Endodermal cell (in vitro differentiated cells): ENCODE measurements at places on chromosomes 13 and 19. TPM values are rescaled to one million over a fixed set of nuclear protein-coding genes. Genes with fewer than 3 reads are reported as not detected.

MTUS2 gene
- total RNA-seq, result 1.3 to 1.9 TPM (median 1.9 TPM) in 3 replicates

GPR12 gene
- total RNA-seq, result not detected in 3 replicates

MTMR6 gene
- 6.3 and 7.3 TPM in 2 replicates for total RNA-seq

CEACAM3 gene
- not detected in 3 replicates for total RNA-seq

ADM5 gene
- 7.6 and 7.7 TPM in 2 replicates for total RNA-seq

MATK gene
- 5.2 to 6.7 TPM (median 5.7 TPM) in 3 replicates for total RNA-seq

C19orf33 gene
- total RNA-seq, result 2.9 to 3.6 TPM (median 3.4 TPM) in 3 replicates

DACT3 gene
- 0.15 to 1.2 TPM (median 0.50 TPM) in 3 replicates for total RNA-seq

FFAR3 gene
- not detected in 2 replicates for total RNA-seq

MYO1F gene
- total RNA-seq, result 0.56 and 0.57 TPM in 2 replicates

FLT1 gene
- total RNA-seq, result 3.2 to 5.1 TPM (median 3.5 TPM) in 3 replicates

ACTMAP gene
- total RNA-seq, result 24.2 and 26.0 TPM in 2 replicates

CADM4 gene
- total RNA-seq, result 12.5 to 19.9 TPM (median 17.8 TPM) in 3 replicates
